ENCODE measurements at places on chromosomes 5 and 9.

GRCh38 chr5:131381777-131382176, 117.9 kb downstream of the CDC42SE2 start:
- no peak for DNase-seq

GRCh38 chr5:76649140-76649539, 25.9 kb upstream of the F2RL2 start:
- no peak for DNase-seq

- peak; percentile 96 for DNase-seq
Measured at GRCh38 chr5:169626779-169627178, 10.3 kb upstream of the DOCK2 start.

DNA sequence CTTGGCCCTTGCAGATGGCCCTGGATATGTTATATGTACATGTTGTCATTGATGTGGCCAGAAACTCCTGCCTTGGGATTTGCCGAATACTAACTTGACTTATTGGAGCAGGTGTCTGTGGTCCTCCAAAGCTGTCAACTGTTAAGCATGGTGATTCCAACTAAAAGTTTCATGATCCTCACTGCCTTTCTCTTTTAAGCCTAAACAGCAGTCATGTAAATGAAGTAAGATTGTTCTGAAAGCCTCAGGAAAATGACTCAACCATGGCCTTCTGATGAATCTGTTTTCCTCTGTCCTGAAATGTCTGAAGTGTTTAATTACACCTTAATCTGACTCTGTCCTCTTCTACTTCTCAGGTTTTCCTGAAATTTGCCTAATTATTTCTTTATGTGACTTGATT, 245.0 kb downstream of the FAM114A2 start:
- DNase-seq, result no peak

GRCh38 chr9:114516913-114517312, 11.6 kb upstream of the WHRN start:
- peak; percentile 80 for DNase-seq

DNA sequence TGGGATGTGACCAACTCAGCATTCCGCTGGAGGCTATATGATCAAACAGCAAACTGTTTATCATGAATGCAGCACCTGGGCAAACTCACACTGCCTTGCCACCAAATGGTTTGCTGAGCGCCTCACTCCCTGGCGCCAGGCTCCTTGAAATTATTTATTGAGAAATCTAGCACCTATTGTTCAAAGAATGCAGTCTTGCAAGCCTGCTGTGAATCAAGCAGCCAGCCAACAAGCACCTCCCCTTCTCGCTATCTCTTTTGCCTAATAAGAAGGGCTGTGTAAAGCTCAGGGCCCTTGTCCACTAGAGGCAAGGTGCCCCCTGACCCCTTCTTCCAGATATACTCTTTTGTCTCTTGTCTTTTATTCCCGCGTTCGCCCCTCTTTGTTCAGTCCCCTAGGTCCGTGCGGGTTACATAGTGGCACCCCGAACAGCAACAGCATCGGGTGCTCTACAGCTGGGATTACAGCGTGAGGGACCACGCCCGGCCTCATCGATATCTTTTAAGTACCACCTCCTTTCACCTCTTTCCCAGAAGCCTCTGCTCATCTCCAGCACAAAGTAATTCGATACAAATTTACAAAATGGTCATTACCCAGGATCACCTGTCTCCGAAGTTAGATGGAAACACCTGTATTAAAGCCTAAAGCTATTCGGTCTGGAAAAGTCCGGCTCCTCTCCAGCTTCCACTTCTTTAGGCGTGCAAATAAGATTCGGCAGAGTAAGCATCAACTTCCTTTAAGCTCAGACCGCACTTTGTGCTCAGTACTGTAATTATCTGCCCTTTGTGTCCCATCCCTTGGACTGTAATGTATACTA, 896 bp downstream of the RIGI start:
- peak; percentile 8 for DNase-seq
